ENCODE measurements at places on chromosomes 7 and 10.

GRCh38 chr7:20114468-20114867 is 102.7 kb downstream of the MACC1 start:
- DNase-seq, result no peak
- no peaks in the 10 kb centered on the region for H3K36me3 ChIP-seq
- H3K4me1 ChIP-seq, result no peaks in the 10 kb centered on the region

DNA sequence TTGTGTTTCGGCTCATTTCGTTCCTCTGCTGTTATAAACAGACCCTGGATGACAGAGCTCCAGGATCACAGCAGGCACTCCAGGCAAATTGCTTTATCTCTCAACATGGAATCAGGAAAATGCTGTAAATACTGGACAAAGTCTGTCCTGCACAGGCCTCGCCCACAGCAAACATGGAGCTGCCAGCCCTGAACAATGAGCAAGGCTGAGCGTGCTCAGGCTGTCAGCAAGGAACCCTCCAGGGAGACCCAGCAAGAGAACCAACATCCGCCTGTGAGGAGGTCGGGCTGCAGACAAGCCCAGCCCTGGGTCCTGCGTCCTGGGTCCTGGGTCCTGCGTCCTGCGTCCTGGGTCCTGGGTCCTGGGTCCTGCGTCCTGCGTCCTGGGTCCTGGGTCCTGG is 180.8 kb downstream of the PTPRN2 start:
- DNase-seq, result no peak
- H3K4me3 ChIP-seq, result no peak overlapping the region
- H3K27ac ChIP-seq, result no peak overlapping the region
- H3K27me3 ChIP-seq, result no peaks in the 10 kb centered on the region
- no peaks in the 10 kb centered on the region for H3K36me3 ChIP-seq

- H3K4me1 ChIP-seq, result no peaks in the 10 kb centered on the region
- no peak for DNase-seq
- H3K36me3 ChIP-seq, result no peaks in the 10 kb centered on the region
- H3K4me3 ChIP-seq, result no peak overlapping the region
- H3K27ac ChIP-seq, result no peak overlapping the region
- H3K27me3 ChIP-seq, result no peaks in the 10 kb centered on the region
Measured at GRCh38 chr10:120327675-120328074, 129.4 kb upstream of the PLPP4 start.

DNA sequence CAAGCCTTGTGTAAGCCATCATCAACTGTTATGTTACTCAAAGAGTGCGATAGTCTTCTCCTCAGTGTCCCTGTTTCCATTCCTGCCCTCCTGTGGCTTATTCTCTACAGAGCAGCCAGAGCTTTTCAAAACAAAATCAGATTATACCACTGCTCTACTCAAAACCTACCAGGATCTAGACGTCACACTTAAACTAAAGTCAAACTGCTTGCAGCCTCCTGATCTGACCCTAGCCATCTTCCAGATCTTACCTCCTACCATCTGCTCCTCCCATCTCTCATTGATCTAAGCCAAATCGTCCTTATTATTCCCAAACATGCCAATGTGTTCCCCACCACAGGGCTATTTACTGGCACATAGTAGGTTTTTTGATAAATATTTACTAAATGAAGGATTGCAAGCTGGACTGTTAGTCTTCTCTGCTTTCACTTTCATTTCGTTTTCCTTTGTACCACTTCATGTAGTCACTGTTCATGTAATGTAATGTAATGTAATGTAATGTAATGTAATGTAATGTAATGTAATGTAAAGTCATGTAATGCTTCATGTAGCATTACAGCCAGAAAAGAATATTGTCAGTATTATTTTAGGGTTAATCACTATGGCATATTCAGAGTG is 116.1 kb downstream of the GPR37 start:
- no peaks in the 10 kb centered on the region for H3K27me3 ChIP-seq
- H3K4me1 ChIP-seq, result no peaks in the 10 kb centered on the region
- no peak overlapping the region for H3K4me3 ChIP-seq
- H3K27ac ChIP-seq, result no peak overlapping the region
- H3K36me3 ChIP-seq, result no peaks in the 10 kb centered on the region

- H3K27me3 ChIP-seq, result no peaks in the 10 kb centered on the region
- H3K36me3 ChIP-seq, result no peaks in the 10 kb centered on the region
- DNase-seq, result no peak
- no peak overlapping the region for H3K4me3 ChIP-seq
Measured at GRCh38 chr7:87330942-87331341, 14.5 kb upstream of the CROT start.

- DNase-seq, result no peak
- no peaks in the 10 kb centered on the region for H3K27me3 ChIP-seq
Measured at GRCh38 chr10:112533916-112534315, 86.9 kb downstream of the VTI1A start.

DNA sequence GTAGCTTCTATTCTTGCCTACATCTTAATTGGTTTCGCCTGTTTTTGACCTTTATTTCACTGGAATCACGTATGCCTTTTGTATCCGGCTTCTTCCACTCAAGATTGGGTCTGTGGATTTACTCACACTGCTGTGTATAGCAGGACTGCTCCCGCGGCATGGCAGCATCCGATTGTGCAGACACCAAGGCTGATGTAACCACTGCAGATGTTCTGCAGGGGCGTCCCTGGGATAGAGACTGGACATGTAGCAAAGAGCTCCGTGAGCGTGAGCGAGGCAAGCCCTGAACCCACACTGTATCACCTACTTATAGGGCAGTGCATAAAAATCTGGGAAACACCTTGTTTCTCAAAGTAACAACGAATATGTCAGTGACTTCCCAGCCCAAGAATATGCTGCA is 11.4 kb upstream of the IDI2 start:
- H3K36me3 ChIP-seq, result no peaks in the 10 kb centered on the region
- peaks cover 13% of the 10 kb centered on the region for H3K4me1 ChIP-seq
- no peak overlapping the region for H3K4me3 ChIP-seq
- DNase-seq, result no peak
- no peak overlapping the region for H3K27ac ChIP-seq

GRCh38 chr7:108146070-108146842 is 16.1 kb upstream of the LAMB4 start:
- no peaks in the 10 kb centered on the region for H3K27me3 ChIP-seq
- peak; percentile 53 for DNase-seq
- no peak overlapping the region for H3K27ac ChIP-seq

- no peaks in the 10 kb centered on the region for H3K36me3 ChIP-seq
- H3K27ac ChIP-seq, result no peak overlapping the region
- no peaks in the 10 kb centered on the region for H3K4me1 ChIP-seq
Measured at GRCh38 chr7:18689551-18689950, 194.0 kb downstream of the HDAC9 start.

DNA sequence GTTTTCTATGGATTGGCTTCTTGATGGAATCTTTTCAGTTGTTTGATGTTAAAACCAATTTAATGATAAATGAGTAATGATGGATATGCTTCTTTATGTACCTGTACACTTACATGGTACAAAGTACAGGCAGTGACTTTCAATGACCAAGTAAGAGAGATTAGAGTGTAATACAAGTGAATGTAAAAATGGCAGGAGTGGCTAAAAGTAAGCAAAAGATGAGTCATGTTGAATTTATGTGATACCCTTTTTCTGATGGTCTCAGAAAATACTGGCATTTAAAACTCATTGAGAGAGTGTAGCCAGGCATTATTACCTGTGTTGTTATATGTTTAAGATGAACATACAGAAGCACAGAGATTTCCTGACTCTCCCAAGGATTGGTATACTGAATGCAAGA is 97.1 kb downstream of the GPR85 start:
- no peaks in the 10 kb centered on the region for H3K4me1 ChIP-seq
- H3K27me3 ChIP-seq, result no peaks in the 10 kb centered on the region
- H3K27ac ChIP-seq, result no peak overlapping the region
- no peak for DNase-seq
- H3K36me3 ChIP-seq, result no peaks in the 10 kb centered on the region

Measured in prostate gland (tissue), 2 donors.